ENCODE measurements at places on chromosomes 5 and 9. TPM values are rescaled to one million over a fixed set of nuclear protein-coding genes. Genes with fewer than 3 reads are reported as not detected.

The SHISAL2B gene
- not detected for total RNA-seq

The FGF1 gene
- 9.9 TPM for total RNA-seq

- DNase-seq: no peak
Measured at GRCh38 chr9:91202736-91203283, 158.9 kb downstream of the AUH start.

The SV2C gene
- not detected for total RNA-seq
